ENCODE measurements at places on chromosomes 5 and 9.

- DNase-seq = peak; percentile 82
These were observed 758.3 kb downstream of the DNAH5 start for GRCh38 chr5:13186177-13186576.

GRCh38 chr5:130740047-130740569, 424.9 kb downstream of the HINT1 start:
- DNase-seq = no peak

- DNase-seq = no peak
These were observed 445.7 kb upstream of the TRPC7 start for GRCh38 chr5:136811086-136811485.

DNA sequence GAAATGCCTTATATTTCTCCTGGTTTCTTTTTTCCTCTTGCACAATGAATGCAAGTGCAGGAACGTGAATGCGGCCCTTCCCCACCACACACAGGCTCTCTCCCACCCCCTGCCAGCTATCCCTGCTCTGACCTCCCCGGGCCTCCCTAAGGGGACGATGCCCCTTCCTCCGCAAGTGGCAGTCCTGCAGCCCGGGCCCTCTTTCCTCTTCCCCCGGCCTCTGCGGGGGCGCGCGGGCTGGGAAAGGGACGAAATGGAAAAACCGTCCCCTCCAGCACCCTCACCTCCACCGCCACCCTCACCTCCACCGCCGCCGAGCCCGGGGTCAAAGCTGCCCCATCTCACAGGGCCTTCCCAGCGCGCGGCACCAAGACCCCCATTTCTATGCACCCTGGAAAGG, 44.7 kb downstream of the GAS1 start:
- DNase-seq = no peak

DNA sequence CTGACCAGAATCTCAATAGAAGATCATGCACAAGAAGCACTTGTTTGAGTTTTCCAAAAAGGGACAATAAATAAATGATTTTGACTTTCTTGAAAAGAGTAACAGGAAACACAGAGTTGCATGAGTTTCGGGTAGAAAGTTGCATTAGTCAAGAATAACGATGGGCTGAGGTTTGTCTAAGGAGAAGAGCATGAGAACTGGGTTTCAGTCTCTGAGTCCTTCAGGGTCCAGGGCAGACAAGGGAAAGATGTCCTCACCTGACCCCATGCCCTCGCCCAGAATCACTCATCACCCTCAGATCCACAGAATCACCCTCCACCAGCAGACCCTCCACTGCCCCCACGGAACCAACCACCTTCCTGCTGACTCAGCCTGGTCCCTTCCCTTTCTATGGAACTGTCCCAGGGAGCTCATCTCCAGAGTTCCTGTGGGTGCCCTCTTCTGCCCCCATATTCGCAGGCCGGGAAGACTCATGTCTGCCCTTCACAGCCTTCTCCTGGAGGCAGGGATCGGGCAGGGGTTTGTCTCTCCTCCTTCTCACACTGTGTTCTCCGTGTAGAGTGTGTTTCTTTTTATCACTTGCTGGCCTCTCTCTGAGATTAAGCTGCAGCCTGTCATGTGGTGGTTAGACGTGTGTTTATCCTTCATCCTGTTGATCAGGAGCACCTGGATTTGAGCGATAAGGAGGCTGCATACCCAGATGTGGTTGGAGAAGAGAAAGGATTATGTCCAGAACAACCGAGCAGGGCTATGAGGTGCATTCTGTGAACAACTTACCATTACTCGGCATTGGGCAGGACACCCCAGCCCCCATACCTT, 442.6 kb downstream of the MAT2B start:
- DNase-seq = peak; percentile 5

GRCh38 chr9:132023419-132024180, 56.1 kb downstream of the MED27 start:
- no peak for DNase-seq

- DNase-seq = peak; percentile 13
These were observed 2.0 kb upstream of the C5orf15 start for GRCh38 chr5:133970325-133970909.

- no peak for DNase-seq
These were observed 182.6 kb upstream of the C9orf72 start for GRCh38 chr9:27755846-27756245.

DNA sequence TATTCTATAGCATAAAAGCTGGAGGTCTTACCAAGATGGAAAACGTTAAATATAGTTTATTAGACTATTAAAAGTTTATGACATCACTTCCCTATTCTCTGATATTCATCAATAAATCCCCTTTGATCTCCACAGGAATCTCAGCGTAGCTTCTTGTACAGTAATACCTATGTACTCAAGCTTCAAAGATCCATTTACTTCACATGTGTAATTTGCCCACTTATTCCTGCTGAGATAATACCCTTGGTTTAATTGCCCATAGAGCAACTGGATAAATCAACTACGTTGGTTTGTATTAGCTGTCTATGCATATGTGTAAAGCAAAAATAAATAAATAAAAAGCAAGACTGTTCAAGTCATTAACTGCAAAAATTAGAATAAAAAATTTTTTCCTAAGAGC, 219.7 kb downstream of the EFNA5 start:
- no peak for DNase-seq

- DNase-seq = no peak
These were observed 44.7 kb upstream of the AKNA start for GRCh38 chr9:114432323-114433067.

DNA sequence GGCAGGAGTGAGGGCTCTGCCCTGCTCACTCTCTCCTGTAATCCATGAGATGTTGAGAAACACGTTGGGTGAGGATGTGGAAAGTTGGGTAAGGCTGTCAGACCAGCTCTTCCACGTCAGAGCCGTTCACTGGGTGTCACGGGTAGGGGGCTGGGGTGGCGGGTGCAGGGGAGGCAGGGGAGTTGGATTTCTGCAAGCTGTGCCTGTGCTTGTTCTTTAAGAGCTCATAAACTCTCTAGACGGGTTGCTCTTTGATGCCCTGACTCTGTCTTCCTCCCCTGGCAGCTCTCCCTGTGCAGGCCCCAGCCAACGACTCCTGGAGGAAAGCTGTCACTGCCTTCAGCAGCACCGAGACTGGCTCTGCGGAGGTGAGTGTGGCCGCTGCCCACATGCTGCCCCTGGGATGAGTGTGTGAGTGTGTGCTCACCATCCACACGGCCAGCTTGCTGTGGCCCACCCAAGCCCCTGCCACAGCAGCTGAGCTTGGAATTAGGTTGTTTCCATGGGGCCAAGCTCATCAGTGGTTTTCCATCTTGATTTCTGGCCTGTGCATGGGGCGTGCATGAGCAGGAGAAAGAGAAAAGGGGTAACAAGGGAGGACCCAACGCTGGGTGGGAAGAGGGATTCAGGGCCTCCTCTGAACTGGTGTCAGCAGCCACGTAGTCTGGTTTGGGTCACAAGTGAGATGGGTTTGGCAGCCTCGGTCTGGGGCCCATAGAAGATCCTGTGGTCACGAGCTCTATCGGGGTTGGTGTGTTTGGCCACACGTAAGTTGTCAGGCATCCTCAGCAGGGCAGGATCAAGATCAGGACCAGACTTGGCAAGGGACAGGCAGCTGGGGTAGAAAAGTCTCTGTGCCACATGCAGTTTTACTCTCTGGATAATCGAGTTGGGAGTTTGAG, 21.0 kb upstream of the POMT1 start:
- no peak for DNase-seq

- no peak for DNase-seq
These were observed 35.4 kb upstream of the RICTOR start for GRCh38 chr5:39109606-39110005.

DNA sequence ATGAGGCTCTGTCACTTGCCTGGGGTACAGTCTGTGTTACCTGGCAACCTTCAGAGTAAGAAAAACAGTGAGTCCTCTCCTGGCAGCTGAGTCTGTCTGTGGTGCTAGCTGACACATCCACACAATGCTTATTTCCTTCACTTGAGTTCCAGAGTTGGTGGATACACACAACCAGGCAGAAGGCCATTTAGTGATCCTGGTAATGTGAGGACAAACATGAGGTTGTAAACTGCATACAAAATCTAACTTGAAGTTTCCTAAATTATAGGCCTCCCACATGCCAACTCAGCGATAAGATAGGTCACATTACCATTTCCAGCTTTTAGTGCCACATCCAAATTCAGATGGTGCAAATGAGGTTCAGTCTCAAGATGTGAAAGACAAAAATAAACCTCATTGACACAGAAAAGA, 125.5 kb downstream of the DCP2 start:
- peak; percentile 23 for DNase-seq

DNA sequence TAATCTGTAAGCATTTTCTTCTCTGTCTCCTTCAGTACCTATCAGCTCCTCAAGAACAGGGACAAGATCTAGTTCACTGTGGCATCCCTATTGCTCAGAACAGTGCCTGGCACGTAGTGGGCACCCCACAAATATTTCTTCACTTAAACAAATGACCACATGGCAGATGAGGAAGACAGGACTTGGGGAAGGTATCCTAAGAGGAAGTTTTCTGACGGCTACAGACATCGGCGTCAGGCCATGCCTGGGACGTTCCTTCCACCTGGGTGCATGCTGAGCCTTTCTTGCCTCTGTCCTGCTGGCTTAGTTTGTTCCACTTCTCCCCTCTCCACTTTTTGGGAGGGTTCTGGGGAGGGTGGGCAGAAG, 60.2 kb downstream of the NEURL1B start:
- DNase-seq = peak; percentile 50

- DNase-seq = no peak
These were observed 219.6 kb upstream of the ZNF462 start for GRCh38 chr9:106643211-106643930.

DNA sequence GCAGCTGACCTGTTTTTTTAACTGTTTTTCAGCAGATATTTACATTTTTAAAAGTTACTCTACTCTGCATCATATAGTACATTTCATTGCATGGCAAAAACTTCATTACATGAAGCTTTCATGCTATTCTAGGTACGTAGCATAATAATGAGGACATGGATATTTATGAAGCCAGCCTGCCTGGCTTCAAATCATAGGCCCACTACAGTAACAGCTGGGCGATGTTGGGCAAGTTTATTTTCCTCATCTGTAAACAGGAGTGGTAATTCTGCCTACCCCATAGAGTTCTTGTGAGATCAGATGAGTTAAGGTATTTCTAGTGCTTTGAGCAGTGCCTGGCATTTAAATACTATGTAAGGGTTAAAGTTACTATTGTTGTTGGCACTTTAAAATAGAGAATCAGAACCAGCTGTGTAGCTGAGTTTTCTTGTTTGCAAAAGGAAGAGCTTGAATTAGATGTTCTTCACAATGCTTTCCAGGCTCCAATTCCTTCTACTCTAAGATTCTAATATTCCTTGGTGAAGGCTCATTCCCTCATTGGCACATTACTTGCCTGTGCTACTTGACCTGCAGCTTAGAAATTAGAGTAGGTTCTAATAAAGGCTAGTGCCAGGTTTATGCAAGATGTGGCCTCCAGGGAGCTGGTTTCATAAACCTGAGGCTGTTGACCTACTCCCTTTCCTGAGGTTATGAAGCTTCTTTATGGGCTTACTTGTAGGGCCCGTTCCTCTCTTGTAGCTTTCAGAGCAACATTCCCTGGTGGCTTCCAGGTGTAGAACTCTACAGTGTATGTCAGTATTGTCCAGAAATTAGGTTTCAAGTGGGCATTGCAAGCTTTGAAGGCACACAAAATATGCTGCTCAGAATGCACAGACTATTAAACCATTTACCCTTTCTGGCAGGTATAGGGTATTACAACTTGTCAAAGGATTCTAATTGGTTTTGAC, 14.5 kb downstream of the ANP32B start:
- DNase-seq = no peak

DNA sequence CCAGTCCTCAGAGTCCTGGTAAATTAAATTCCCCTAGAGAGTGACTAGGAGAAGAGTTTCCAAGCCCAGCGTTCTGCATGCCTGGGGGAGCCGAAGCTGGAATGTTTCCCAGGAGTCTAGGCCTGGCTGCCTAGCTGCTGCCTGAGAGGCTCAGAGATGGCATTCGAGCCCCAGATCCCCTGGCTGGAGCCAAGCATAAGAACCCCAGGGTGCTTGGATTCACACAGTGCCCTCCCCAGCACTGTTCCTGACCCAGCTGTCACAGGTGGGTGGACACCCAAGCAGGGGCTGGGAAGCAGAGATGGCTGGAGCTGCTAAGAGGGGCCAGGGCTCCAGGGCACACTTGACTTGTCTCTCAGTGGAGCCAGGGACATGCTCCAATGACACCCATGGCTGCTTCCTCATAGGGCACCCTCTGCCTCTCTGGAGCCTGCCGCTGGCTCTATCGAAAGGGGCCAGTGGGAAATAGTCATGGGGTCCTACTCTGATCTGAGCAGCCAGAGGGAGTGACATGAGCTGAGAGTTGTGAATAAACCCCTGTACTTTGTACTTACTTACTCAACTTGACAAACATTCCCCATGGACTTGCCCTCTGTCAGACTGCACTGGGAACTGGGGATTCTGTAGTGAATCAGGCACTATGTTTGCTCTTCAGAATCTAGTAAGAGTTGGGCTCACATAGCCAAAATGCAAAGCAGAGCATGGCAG, 62.6 kb upstream of the XPA start:
- DNase-seq = no peak

DNA sequence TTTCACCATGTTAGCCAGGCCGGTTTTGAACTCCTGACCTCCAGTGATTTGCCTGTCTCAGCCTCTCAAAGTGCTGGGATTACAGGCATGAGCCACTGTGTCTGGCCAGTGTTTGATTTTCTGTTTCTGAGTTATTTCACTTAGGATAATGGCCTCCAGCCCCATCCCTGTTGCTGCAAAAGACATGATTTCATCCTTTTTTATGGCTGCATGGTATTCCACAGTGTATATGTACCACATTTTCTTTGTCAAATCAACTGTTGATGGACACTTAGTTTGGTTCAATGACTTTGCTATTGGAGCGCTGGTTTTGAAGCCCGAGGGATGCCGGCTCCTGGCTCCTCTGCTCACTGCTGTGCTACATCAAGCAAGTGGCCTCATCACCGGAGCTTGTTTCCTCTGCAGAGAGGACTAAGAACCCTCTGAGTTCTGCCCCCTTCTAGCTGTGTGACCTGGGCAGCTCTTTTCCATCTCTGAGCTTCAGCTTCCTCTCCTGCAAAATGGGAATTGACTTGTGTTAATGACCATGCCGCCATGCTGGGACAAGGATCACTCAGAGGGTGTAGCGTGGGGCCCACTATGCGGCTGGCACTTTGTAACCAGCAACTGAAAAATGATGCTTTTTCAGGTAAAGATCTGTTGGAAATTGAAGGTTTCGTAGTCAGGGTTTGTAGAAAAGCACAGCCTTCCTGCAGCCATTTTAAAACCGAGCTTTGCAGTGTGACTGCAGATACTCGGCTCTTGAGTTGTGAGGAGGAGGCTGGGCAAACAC, 4.6 kb upstream of the NEURL1B start:
- no peak for DNase-seq

Measured in suppressor macrophage (primary cell).